ENCODE measurements at places on chromosomes 3 and 15. TPM values are rescaled to one million over a fixed set of nuclear protein-coding genes. Genes with fewer than 3 reads are reported as not detected.

- no peak for DNase-seq
These were observed 186.4 kb downstream of the WDR72 start for GRCh38 chr15:53573091-53573490.

GRCh38 chr15:46222826-46223225 is 588.0 kb downstream of the SQOR start:
- DNase-seq: no peak

DNA sequence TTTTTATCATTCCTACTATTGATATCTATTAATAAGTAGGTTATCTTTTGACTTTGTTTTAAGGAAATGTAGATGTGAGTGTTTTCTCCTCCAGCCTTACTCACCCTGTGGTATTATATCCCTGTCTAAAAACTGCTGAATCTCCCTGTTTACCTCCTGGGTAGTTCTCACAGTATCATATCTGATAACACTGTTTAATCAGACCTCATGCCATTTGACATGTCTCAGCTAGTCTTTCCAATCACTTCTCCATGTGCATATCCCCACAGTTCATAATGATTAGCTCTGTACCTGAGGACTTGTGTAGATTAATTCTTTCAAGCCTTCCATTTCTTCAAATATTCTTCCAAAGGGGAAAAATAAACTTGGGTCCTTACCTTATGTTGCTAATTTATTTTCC is 30.7 kb downstream of the DUOX2 start:
- DNase-seq: no peak

GRCh38 chr3:158936530-158937113 is 134.8 kb downstream of the MFSD1 start:
- DNase-seq: no peak

GRCh38 chr15:65101891-65102708 is 12.9 kb downstream of the UBAP1L start:
- DNase-seq: no peak

- no peak for DNase-seq
These were observed 301.1 kb upstream of the ARPP21 start for GRCh38 chr3:35338186-35338585.

DNA sequence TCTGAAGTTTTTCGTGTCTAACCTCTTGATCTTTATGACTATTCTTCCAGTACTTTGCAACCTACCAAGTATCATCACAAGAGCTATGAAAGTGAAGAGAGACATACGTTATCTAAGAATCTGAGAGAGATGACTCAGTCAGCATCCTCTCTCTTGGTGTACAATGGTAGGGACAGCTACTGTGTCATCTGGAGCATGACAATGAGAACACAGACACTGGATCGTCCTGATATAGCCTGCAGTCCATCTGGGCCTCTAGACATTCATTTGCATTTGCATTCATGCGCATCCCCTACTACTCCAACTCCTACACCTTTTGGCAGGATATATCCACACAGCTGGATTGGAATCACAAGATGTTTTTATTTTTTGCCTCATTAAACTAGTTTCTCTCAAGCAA is 115.2 kb downstream of the PEX5L start:
- DNase-seq: no peak

GRCh38 chr3:167940241-167940640 is 155.5 kb downstream of the GOLIM4 start:
- DNase-seq: peak; percentile 3

DNA sequence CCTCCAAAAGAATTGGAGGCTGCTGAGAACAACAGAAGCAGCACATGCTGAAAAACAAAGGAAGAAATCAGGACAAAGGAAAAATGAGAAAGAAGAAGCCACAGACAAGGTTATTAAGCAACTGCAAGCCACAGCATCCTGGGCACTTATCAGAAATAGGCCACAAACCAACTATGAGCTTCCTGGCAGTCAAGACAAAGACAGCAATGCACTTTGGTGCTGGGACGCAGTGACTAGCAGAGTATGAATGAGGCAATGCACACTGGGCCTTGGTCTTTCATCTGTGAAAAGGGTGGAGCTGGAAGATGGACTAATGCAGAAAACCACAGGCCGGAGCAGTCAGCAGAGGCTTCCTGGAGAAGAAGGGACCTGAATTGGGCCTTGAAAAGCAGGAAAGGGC is 56.0 kb upstream of the LINGO1 start:
- no peak for DNase-seq

DNA sequence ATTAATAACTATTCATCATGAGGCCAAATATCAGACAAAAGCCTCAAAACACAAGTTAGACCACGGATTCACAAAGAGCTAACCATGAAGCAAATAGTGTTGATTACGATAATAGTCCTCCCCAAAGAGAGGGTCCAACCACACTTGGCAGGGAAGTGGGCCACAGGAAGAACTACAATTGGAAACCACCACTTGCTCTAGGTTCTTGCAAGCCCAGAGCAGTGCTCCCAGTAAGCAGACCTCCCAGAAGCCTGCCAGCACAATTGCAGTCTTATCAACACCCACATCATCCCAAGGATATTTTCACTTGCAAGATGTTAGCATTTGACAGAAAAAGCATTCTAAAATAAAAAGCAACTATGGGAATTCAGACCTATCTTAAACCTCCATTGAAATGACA is 11.3 kb downstream of the SETD2 start:
- peak; percentile 38 for DNase-seq

DNA sequence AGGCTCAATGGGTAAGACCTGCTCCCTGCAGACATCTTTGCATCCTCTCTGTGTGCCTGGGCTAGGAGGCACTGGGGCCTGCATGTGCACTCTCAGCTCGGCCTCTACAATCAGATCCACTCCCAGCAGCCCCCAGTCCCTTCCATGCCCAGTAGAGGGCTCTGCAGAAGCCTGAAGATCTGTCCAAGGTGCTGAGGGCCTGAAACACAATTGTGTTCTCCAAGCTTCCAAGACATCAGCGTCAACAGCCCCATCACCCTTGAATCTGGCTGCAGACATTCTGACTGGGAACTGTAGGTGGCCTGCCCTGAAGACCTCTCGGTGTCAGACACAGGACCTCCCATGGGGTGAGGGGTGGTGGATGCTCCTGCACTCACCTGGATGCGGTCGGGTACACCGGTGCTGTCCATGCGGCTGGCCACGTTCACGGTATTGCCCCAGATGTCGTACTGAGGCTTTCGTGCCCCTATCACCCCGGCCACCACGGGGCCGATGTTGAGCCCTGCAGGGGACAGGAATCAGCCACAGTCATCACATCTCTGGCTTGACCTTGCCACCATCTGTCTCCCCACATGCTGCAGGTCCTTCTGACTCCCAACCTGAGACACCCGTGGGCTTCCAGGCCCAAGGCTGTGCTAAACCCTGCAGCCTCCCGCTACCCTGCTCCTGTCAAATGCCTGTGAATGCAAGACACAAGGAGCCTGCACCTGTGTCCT is 84.7 kb downstream of the SEC22A start:
- DNase-seq: peak; percentile 74

- DNase-seq: no peak
These were observed 550 bp downstream of the CLN6 start for GRCh38 chr15:68228971-68229385.

- no peak for DNase-seq
These were observed 88.8 kb downstream of the IGSF11 start for GRCh38 chr3:118945834-118946233.

- DNase-seq: peak; percentile 5
These were observed 504.0 kb upstream of the CBLB start for GRCh38 chr3:106372806-106373190.

DNA sequence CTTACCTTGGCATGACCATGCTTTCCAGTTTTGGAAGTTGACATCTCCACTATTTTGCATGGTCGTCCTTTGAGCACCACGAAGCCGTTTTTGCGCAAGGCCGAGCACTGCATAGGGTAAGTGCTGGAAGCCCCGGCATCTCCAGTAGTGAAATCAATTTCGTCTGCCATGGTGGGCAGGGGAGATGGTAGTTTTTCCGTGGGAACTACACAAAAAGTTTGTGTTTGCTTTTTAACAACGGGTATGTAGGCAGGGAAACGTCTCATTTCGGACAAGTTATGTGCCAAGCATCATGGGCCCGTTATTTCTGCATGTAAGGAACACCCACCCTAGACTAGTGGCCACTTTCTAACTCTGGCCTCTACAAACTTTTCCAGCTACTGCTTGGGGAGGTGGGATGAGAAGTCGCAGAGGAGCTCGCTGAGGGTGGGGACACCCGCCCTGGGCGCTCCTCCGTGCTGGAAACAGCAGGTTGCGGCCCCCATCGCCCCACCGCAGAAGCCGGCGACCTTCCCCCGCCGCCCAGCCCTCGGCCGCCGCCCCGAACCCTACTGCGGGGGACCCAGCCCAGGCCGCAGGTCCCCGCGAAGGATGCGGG is 701 bp downstream of the EIF5A2 start:
- DNase-seq: peak; percentile 27

- DNase-seq: no peak
These were observed 58.7 kb upstream of the CHST2 start for GRCh38 chr3:143060906-143061305.

DNA sequence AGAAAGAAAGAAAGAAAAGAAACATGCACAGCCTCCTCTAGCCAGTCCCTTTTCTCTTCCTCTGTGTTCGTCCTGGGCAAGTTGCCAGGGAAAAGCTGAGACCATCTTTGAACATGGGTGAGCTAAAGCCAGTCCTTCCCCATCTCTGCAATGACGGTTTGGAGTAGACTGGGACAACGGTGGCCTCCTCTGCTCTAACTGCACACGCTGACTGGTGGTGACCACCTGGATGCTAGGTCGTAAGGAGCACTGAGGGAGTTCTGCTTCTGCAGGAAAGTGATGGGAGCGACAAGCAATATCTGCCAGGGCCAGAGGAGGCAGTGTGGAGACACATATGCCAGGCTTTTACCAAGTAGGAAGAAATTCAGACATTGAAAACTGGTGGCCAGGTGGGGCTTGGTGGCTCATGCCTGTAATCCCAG is 111.7 kb downstream of the NUP210 start:
- peak; percentile 25 for DNase-seq

GRCh38 chr3:31170932-31171670 is 276.6 kb upstream of the GADL1 start:
- DNase-seq: peak; percentile 99

DNA sequence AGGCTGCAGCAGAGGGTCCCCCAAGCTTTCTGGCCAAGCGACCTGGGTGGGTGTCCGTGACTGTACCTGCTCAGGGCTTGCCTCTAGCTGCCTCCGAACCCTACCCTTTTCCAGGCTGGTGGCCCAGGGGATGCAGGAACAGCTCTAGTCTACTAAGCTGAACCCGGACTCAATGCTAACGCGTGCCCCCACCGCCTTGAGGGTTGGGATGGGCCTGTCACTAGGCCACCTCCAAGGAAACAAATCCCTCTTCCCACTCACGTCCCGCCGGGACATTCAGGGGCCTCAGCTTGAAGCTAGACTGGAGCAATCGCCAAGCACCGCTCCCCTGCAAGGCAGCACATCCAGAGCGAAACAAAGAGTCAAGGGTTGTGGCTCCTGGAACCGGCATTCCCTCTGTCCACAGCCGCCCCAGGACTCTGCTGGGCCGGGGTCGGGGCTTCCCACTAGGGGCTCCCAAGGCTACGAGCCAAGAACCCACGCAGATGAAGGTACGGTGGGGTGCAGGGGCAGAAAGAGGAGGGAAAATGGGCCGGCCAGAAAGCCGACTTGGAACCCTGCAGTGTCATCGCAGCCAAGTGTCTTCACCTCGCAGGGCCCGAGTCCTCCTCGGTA is 2.9 kb downstream of the FBXL22 start:
- peak; percentile 15 for DNase-seq

DNA sequence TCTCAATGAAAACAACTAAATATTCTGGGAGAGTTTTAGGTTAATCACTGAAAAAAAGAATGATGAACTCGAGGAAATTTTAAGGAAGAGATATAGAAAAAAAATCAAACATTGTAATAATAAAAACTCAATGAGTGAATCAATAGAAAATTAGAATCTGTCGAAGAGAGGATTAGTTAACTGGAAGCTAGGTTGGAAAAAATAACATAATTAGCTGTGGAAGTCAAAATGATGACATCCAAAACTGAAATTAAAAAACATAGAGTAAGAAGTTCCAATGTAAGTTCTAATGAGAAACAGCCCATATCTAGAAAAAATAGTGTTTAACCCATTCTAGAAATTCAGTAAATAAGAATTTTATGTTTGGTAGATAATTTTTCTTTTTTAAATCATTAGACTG is 299.3 kb upstream of the RARB start:
- DNase-seq: no peak

- no peak for DNase-seq
These were observed 7.8 kb upstream of the UBP1 start for GRCh38 chr3:33447958-33448357.

GRCh38 chr3:73695841-73696240 is 71.1 kb upstream of the PDZRN3 start:
- peak; percentile 36 for DNase-seq

- DNase-seq: no peak
These were observed 22.2 kb upstream of the SLC25A26 start for GRCh38 chr3:66198437-66199088.

GRCh38 chr15:96515371-96515770 is 184.9 kb downstream of the NR2F2 start:
- no peak for DNase-seq

- DNase-seq: no peak
These were observed 299.2 kb downstream of the ADAMTS17 start for GRCh38 chr15:100042558-100042957.

GRCh38 chr15:53589520-53590057 is 169.9 kb downstream of the WDR72 start:
- no peak for DNase-seq

DNA sequence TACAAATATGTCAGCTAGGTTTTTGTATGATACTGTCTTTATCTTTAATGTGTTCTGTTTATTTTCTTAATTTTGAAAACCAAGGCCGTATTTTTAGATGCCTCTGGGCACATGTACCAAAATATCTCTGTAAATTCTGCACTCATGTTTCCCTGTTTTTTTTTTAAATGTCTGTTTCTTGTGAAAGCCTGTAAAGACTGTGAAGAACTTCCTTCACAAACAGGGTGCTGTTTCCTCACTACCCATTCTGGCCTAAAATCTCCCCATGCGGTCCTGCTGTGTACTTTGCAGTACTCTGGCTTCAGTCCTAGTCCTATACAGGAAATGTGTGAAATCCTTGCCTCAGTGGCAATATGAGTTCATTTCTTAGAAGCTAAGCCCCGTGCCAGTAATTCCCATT is 133.4 kb upstream of the ZBTB20 start:
- peak; percentile 30 for DNase-seq

Gene AADAC
- total RNA-seq: 138 TPM

Gene LRRN1
- total RNA-seq: 1.7 TPM

Gene DRD3
- total RNA-seq: not detected

Gene ASB14
- not detected for total RNA-seq

Gene TJP1
- total RNA-seq: 94.2 TPM

Gene C3orf52
- 10.7 TPM for total RNA-seq

Gene ABHD5
- 15.5 TPM for total RNA-seq

Gene IMPG2
- 0.65 TPM for total RNA-seq

Gene DNAH1
- 3.4 TPM for total RNA-seq

Gene INAFM2
- 8.9 TPM for total RNA-seq

Gene PP2D1
- not detected for total RNA-seq

Gene GOLGA8H
- total RNA-seq: 0.63 TPM

Gene PPIP5K1
- total RNA-seq: 12.1 TPM

Gene PLA1A
- 1.1 TPM for total RNA-seq

Gene ACTRT3
- 4.3 TPM for total RNA-seq

Gene ALPK3
- total RNA-seq: 0.18 TPM

Gene LRRIQ4
- 0.09 TPM for total RNA-seq
